ENCODE measurements at places on chromosomes 2 and 18.

GRCh38 chr2:169360984-169361705 lies 1.2 kb downstream of the LRP2 start:
- peaks cover 15% of the 10 kb centered on the region for H3K27me3 ChIP-seq
- no peak overlapping the region for H3K27ac ChIP-seq
- DNase-seq = no peak
- no peak overlapping the region for H3K4me3 ChIP-seq

GRCh38 chr2:109435901-109436598 lies 177.7 kb downstream of the SEPTIN10 start:
- no peaks in the 10 kb centered on the region for H3K27me3 ChIP-seq
- no peak overlapping the region for H3K27ac ChIP-seq
- DNase-seq = no peak
- no peaks in the 10 kb centered on the region for H3K4me1 ChIP-seq
- no peak overlapping the region for H3K4me3 ChIP-seq
- no peaks in the 10 kb centered on the region for H3K36me3 ChIP-seq

- no peaks in the 10 kb centered on the region for H3K4me1 ChIP-seq
- H3K4me3 ChIP-seq = no peak overlapping the region
- no peak for DNase-seq
- no peak overlapping the region for H3K27ac ChIP-seq
Observed at GRCh38 chr2:114083717-114084387, 194.0 kb downstream of the ACTR3 start.

DNA sequence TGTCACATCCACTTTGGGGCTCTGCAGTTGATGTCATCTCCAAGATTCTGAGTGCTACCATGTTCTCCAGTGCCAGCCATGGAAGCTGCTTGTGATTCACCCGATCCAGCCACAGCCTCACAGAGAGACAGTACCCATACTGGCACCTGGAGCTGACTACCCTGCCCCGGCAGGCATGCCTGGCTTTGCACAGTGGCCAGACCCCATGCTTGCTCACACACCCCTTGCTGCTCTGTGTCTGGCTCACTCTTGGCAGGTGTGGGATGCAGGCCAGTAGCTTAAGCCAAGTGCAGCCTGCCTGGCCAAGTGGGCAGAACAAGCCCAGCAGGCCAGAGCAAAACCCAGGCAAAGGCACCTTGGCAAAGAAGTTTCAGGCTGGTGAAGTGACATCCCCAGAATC lies 828.4 kb upstream of the VRK2 start:
- DNase-seq = no peak
- no peaks in the 10 kb centered on the region for H3K36me3 ChIP-seq
- no peaks in the 10 kb centered on the region for H3K4me1 ChIP-seq
- H3K4me3 ChIP-seq = no peak overlapping the region
- H3K27me3 ChIP-seq = no peaks in the 10 kb centered on the region

- peaks cover 14% of the 10 kb centered on the region for H3K4me1 ChIP-seq
- H3K36me3 ChIP-seq = no peaks in the 10 kb centered on the region
- no peaks in the 10 kb centered on the region for H3K27me3 ChIP-seq
- no peak for DNase-seq
- no peak overlapping the region for H3K4me3 ChIP-seq
Observed at GRCh38 chr18:10319026-10319425, 135.4 kb upstream of the APCDD1 start.

GRCh38 chr2:88451811-88452564 lies 505 bp downstream of the FOXI3 start:
- H3K27me3 ChIP-seq = no peaks in the 10 kb centered on the region
- H3K4me1 ChIP-seq = no peaks in the 10 kb centered on the region
- no peaks in the 10 kb centered on the region for H3K36me3 ChIP-seq
- H3K27ac ChIP-seq = no peak overlapping the region
- no peak for DNase-seq

- H3K36me3 ChIP-seq = peaks cover 96% of the 10 kb centered on the region
- no peak overlapping the region for H3K4me3 ChIP-seq
- no peaks in the 10 kb centered on the region for H3K27me3 ChIP-seq
- DNase-seq = no peak
- H3K4me1 ChIP-seq = peaks cover 12% of the 10 kb centered on the region
- H3K27ac ChIP-seq = no peak overlapping the region
Observed at GRCh38 chr2:27204566-27204965, 7.3 kb upstream of the ATRAID start.

- H3K27ac ChIP-seq = no peak overlapping the region
- H3K4me1 ChIP-seq = no peaks in the 10 kb centered on the region
- peaks cover 50% of the 10 kb centered on the region for H3K36me3 ChIP-seq
- H3K27me3 ChIP-seq = no peaks in the 10 kb centered on the region
- no peak overlapping the region for H3K4me3 ChIP-seq
Observed at GRCh38 chr2:158637357-158637756, 157.8 kb upstream of the DAPL1 start.

DNA sequence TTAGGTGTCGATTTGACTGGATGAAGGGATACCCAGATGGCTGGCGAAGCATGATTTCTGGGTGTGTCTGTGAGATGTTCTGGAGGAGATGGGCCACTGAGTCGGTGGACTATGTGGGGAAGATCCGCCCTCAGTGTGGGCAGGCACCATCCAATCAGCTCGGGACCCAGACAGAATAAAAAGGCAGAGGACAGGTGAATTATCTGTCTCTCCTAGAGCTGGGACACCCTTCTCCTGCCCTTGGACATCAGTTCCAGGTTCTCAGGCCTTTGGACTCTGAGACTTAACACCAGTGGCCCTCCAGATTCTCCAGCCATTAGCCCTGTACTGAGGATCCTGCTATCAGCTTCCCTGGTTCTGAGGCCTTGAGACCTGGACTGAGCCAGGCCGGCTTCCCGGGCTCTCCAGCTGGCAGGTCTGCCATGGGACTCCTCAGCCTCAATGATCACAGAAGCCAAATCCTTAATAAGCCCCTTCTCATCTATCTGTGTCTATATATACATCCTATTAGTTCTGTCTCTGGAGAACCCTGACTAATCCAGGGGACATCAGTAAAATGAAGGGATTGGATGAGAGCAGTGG lies 11.7 kb downstream of the PROC start:
- no peaks in the 10 kb centered on the region for H3K4me1 ChIP-seq
- H3K27ac ChIP-seq = no peak overlapping the region
- no peaks in the 10 kb centered on the region for H3K36me3 ChIP-seq
- DNase-seq = no peak
- H3K27me3 ChIP-seq = no peaks in the 10 kb centered on the region

DNA sequence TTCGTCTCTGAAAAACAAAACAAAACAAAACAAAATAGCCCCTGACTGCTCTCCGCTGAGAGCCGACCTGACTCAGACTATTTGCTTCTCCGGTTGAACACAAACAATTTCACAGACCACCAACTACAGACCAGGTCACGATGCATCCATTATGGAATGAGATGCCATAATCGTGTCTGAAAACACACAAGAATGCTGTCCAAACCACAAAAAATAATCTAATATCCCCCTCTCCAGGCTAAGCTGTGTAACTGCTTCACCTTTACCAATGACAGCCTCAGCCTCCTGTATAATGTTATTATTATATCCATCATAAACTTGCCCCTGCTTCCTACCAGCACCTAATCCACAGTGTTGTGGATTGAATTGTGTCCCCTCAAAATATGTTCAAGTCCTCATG lies 114.7 kb downstream of the DNAH6 start:
- no peak for DNase-seq
- no peak overlapping the region for H3K4me3 ChIP-seq
- H3K27me3 ChIP-seq = no peaks in the 10 kb centered on the region

DNA sequence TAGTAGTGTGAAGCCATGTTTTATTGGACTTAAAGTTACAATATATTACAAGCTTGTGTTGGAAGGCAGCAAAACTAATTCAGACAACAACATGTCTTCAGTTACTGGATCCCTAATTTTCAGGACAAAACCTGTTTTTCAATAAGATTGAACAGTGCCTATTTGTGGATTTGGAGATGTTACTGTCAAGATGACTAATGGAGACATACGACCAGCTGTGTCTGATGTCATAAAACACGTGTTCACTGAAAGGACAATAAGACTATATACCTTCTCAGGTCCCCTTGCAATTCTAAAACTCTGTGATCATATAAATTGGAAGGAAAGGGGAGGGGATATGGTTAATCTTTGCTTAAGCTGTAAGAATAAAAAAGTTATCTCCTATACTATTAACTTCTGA lies 21.7 kb downstream of the METTL21A start:
- DNase-seq = no peak
- H3K4me1 ChIP-seq = no peaks in the 10 kb centered on the region
- H3K27ac ChIP-seq = no peak overlapping the region
- no peaks in the 10 kb centered on the region for H3K27me3 ChIP-seq

GRCh38 chr2:5495586-5495985 lies 196.6 kb upstream of the SOX11 start:
- H3K27ac ChIP-seq = no peak overlapping the region
- no peak for DNase-seq
- no peaks in the 10 kb centered on the region for H3K27me3 ChIP-seq
- H3K4me1 ChIP-seq = no peaks in the 10 kb centered on the region

GRCh38 chr2:133504566-133505505 lies 63.4 kb downstream of the NCKAP5 start:
- DNase-seq = no peak
- no peak overlapping the region for H3K27ac ChIP-seq
- H3K36me3 ChIP-seq = no peaks in the 10 kb centered on the region

DNA sequence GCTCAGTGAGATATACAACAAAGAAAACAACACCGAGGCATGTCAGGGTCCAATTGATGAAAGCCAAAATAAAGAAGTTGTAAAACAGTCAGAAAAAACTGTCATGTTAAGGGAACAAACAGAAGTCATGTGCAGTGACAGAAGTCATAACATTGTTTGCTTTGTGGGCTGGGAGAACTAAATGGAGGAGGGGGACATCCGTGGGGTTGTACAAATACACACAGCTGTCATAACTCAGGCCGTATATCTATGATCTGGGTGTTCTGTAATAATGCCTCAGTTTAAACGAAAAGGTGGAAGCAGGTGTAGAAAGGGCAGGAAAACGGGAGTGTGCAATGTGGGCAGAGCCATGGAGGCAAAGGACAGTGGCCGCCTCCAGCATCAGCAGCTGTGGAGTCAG lies 27.3 kb downstream of the TIMM21 start:
- no peak overlapping the region for H3K4me3 ChIP-seq
- H3K27me3 ChIP-seq = peaks cover 2% of the 10 kb centered on the region
- DNase-seq = no peak
- H3K4me1 ChIP-seq = no peaks in the 10 kb centered on the region
- H3K27ac ChIP-seq = no peak overlapping the region

DNA sequence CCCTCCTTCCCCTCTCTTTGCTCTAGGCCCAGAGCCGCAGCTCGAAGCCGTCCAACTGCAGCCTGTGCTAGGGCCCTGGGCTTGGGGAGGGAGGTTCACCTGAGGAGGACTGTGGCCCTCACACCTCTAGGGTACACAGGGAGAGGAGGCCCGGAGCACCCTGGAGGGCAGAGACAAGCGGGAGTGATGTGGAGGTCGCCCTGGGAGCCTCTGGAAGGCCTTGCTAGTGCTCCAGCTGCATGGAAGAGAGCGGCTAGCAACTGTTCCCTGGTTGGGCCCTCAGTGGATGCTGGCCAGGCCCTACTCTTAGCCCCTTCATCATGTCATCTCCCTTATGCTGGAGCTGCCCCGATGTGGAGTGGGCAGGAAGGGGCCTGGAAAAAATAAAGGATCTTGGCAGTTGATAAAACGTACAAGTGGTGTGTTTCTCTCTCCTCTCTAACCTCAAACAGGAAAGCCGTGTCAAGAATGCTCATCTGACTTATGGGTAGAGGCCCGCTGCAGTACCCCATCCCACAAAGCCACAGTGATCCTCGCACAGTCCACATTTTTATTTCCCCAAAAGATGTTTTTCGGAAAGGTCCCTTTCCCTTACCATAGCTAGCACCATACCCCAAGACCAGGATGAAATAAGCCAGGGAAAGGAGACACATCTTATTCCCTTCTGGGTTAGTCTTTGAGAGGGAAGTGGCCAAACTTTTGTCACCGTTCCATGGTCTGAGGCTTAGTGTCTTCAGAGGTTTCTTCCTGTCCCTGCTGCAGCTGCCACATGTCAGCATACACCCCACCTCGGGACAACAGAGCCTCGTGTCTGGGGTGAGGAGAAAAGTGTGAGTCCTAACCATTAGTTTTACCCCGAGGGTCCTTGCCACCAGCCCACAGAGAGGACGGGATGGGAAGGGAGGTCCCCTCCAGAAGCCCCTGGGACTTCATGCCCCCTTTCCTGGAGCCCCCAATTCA lies 2.9 kb downstream of the ZFAND2B start:
- no peaks in the 10 kb centered on the region for H3K27me3 ChIP-seq
- peaks cover 25% of the 10 kb centered on the region for H3K4me1 ChIP-seq
- no peak for DNase-seq
- H3K27ac ChIP-seq = no peak overlapping the region
- H3K36me3 ChIP-seq = peaks cover 47% of the 10 kb centered on the region

GRCh38 chr2:151657667-151658076 lies 76.6 kb downstream of the NEB start:
- H3K27me3 ChIP-seq = peaks cover 3% of the 10 kb centered on the region
- no peak overlapping the region for H3K27ac ChIP-seq
- H3K4me1 ChIP-seq = no peaks in the 10 kb centered on the region
- no peak for DNase-seq

GRCh38 chr2:8625399-8626300 lies 56.2 kb upstream of the ID2 start:
- DNase-seq = no peak
- no peaks in the 10 kb centered on the region for H3K4me1 ChIP-seq
- no peaks in the 10 kb centered on the region for H3K27me3 ChIP-seq
- H3K36me3 ChIP-seq = no peaks in the 10 kb centered on the region
- no peak overlapping the region for H3K27ac ChIP-seq

DNA sequence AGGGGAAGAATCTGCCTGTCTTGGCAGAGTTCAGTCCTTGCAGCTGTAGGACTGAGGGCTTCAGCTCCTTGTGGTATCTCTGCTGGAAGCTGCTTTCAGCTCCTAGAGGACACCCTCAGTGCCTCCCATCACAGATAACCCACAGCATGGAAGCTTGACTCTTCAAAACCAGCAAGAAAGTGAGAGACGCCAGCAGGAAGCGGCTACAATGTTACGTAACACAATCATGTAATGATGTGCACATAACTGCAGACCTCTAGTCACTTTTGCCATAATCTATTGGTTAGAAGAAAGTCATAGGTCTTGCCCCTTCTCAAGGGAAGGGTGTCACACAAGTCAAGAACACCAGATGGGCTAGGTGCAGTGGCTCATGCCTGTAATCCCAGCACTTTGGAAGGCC lies 69.1 kb upstream of the AFF3 start:
- H3K4me3 ChIP-seq = no peak overlapping the region
- no peaks in the 10 kb centered on the region for H3K4me1 ChIP-seq
- no peaks in the 10 kb centered on the region for H3K27me3 ChIP-seq
- H3K36me3 ChIP-seq = no peaks in the 10 kb centered on the region
- no peak for DNase-seq
- no peak overlapping the region for H3K27ac ChIP-seq

DNA sequence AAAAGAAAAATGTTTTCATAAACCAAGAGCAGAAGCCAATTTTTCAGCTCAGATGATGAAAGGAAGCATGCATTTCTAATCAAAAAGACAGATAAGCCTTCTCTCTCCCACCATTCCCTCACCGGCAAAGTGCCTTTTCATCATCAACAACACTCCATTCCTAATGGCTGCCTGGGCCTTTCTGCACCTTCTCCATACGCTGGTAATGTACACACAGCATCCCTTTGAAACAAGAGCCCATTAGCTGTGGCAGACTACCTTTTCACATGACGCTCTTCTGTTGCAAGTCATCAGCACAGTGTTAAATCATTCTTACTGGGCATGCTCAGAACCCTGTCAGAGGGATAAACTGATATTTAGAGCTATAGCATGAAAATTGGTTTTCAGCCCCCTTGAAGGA lies 408.9 kb downstream of the MEIS1 start:
- no peak for DNase-seq
- H3K27ac ChIP-seq = no peak overlapping the region
- no peaks in the 10 kb centered on the region for H3K36me3 ChIP-seq
- no peaks in the 10 kb centered on the region for H3K27me3 ChIP-seq

GRCh38 chr2:183495589-183496267 lies 371.5 kb downstream of the NUP35 start:
- no peaks in the 10 kb centered on the region for H3K4me1 ChIP-seq
- no peak overlapping the region for H3K4me3 ChIP-seq
- H3K27ac ChIP-seq = no peak overlapping the region
